GM23248 (cell line): ENCODE measurements at places on chromosomes 6 and 20.
A peak's percentile ranks its signal among the peaks of the same experiment; 100 is the strongest.

DNA sequence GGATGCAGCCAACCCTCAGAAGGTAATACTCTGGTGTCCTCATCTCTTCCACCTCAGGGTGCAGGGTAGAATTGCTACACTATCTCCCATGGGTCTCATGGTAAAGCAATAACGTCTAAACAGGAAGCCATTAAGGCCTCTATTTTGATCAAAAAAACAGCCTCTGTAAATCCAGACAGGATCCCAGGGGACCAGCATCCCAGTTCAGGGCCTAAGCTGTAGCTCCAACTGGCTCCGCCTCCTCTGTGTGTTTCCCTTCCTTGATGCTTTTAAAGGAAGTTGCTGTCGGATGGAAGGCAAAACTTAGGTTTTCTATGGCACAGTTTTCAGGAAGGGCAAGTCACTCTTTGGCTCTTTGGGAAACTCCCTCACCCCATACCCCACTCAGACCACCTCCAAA is 222.0 kb downstream of the MAFB start:
- no peak for DNase-seq

GRCh38 chr6:42401613-42401951 is 50.1 kb downstream of the TRERF1 start:
- DNase-seq = no peak

- DNase-seq = peak; percentile 60
Observed at GRCh38 chr6:122730775-122731386, 48.6 kb upstream of the FABP7 start.

GRCh38 chr6:160263196-160263939 is 4.7 kb upstream of the SLC22A2 start:
- DNase-seq = no peak

DNA sequence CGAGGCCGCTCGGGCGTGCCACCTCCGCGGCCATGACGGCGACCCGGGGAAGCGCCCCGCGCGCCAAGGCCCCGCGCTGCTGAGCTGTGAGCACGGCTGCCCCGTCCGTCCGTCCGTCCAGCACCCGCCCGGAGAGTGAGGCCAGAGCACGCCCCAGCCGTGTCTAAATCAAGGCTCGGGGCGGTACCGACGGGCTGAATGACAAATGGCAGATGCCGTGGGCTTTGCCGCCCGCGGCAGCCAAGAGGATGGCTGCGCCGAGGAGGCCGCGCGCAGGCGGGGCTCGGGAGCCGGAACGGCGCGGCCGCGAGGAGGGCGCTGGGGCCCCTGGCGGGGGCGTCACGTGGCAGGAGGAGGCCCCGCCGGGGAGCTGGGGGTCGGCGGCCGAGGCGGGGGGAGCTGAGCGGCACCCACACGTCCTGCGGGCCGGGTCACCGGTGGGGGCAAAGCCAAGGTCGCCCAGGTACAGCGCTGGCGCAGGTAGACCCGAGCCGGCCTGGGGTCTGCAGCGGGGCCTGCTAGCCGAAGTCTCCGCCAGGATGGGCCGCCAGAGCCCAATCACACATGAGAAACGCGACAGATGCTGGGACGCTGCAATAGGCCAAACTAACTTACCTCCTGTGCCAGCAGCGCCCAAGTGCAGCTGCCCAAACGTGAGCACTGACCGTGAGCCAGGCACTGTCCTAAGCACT is at the start of gene PLAGL1:
Gene PLAGL1, minus strand, starts transcription at position 140 of the 692 bp plus-strand sequence. CDS start 60,123 bp downstream, outside the sequence.
- peak; percentile 82 for DNase-seq

DNA sequence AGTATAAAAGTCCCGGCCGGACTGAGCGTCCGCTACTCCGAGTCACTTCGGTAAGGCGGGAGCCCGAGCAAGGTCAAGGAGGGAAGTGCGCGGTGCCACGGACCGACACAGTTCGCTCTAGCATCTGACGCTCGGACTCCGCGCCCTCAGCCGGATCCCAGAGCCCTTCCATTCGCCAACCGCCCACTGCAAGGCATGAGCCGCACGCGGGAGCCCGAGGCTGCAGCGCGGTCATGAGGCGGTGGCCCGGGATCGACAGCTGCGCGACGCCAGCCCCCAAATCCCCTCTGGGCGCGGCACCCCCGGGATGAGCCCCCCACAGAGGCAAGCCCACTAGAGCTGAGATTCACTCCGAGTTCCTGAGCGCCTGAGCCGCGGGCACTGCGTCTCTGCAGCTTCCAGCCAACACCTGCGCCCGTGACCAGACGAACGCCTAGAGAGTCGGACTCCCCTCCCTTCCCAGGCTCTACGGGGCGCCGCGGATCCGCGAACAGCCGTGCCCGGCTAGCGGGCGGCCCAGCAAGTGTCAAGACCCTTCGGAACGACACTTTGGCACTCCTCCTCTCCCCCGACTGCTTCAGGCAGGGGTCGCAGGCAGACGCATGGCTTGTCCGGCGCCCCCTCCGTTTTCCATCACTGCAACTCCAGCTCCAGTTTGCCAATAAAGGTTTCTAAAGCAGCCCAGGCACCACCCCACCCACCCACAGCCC is 725 bp upstream of the ISM1 start:
- peak; percentile 54 for DNase-seq

DNA sequence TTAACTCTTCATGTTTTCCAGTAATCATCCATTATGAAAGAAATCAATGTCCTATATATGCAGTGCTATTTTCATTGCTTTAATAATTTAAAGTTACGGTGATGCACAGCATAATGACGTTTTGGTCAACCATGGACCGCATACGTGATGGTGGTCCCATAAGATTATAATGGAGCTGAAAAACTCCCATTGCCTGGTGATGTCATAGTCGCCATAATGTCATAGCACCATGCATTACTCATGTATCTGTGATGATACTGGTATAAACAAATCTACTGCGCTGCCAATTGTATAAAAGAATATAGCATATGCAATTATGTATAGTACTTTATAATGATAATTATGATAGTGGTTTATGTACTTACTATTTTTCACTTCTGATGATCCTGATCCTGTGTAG is 42.3 kb upstream of the ALDH8A1 start:
- DNase-seq = no peak

GRCh38 chr6:87066449-87067333 is 28.2 kb downstream of the CGA start:
- DNase-seq = peak; percentile 78

GRCh38 chr20:33667676-33668465 is 1.1 kb downstream of the ACTL10 start:
- DNase-seq = peak; percentile 85

DNA sequence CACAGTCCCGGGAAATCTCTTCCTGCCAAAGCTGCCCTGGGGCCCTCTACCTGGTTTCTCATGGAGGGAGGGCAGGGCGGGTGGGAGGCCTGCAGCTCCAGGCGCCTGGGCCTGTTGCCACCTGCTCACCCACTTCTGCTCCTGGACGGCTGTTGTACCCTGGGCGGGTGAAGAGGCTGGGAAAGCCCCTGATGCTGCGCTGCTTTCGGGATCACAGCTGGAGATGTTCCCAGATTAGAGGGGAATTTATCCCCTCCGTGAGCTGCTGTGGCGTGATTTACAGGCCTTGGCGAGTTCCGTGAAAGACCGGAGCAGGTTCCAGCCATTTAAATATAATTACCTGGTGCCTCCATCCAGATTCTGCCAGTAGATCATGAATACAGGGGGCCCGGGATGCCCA is 12.3 kb upstream of the VSTM2L start:
- no peak for DNase-seq

- DNase-seq = no peak
Observed at GRCh38 chr6:129393654-129394053, 316.3 kb downstream of the ARHGAP18 start.

GRCh38 chr6:21478883-21479539 is 114.5 kb upstream of the SOX4 start:
- peak; percentile 29 for DNase-seq

DNA sequence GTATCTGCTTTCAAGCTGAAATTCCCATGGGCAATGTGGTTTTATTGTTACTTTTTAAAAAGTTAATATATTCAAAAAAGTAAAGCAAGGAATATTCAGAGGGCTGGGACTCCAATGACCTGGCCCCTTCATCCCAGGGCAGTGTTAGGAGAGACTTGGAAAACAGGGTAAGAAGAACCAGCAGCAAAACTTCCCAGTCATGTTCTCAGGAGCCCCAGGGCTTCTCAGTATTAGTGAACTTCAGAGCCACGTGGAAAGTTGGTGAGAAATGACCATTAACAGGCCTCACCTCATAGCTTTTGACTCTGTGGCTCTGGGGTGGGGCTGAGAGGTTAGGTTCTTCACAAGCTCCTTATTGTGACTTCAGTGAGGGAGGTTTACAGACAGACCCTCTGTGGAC is 230.4 kb upstream of the KCNG1 start:
- no peak for DNase-seq

GRCh38 chr6:127459231-127459641 is at the start of gene KIAA0408:
Gene KIAA0408 (minus strand): TSS chr6:127459389. CDS start chr6:127453981, 5,408 bp downstream.
- DNase-seq = peak; percentile 67

- DNase-seq = peak; percentile 16
Observed at GRCh38 chr6:126312013-126312665, 27.8 kb upstream of the CENPW start.

GRCh38 chr20:57761413-57761734 is 51.6 kb upstream of the PMEPA1 start:
- no peak for DNase-seq

DNA sequence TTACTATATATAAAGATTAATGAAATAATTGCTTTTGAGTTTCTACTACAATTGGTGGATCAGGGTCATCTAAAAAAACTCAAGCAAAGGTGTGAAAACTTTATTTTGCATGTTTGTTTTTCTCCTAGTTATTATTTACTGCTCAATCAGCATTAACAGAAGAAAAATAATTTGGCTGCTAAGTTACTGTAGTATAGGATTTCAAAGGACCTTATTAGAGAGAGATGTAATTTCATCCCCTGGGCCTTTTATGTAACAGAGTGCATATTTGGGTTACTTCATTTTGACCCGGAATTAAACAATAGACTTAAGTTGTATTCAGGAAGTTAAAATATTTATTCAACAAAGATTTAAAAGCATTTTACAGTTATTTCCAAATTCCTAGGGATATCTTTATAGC is 49.8 kb downstream of the EYA4 start:
- no peak for DNase-seq

GRCh38 chr20:48708630-48709029 is 119.2 kb downstream of the PREX1 start:
- no peak for DNase-seq

DNA sequence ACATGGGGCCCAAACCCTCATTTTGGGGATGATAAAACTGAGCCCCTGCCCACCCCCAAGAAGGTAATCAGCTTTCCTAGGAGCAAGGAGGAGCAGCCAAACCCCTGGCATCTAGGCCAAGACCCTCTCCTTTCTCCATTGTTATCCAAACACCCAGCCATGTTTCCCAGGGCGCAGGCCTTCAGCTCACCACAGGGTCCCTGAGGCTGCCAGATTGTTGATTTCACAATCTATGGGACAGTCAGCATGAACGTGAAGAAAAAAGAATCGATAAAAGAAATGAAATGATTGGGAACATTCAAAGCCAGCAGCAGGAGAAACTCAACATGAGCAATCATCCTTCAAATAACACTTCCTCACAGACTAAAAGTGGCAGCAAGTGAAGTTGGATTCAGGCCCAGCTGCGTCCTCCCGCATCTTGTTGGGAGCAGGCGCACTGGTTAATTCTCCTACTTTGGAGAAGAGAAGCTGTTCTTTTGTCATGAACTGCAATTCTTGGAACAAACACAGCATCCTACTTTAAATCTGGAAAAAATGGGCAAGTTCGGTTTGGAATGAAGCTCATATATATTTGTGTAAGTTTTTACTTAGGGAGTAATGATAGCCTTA is 241.8 kb upstream of the PRDM1 start:
- peak; percentile 33 for DNase-seq

DNA sequence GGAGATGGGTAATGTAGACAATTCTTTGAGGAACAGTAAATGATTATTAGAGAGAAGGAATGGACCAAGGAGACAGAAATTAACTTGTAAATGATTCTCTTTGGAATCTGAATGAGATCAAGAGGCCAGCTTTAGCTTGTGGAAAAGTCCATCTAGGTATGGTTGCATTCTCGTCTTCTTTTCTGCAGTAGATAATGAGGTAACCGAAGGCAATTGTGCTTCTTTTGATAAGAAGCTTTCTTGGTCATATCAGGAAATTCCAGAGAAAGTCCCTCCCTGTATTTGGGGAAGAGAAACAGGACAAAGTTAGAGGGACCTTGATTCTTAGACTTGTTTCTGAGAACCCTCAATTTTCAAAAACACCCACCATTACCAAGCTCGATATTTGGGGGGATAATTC is 109.1 kb upstream of the PRSS16 start:
- DNase-seq = no peak

DNA sequence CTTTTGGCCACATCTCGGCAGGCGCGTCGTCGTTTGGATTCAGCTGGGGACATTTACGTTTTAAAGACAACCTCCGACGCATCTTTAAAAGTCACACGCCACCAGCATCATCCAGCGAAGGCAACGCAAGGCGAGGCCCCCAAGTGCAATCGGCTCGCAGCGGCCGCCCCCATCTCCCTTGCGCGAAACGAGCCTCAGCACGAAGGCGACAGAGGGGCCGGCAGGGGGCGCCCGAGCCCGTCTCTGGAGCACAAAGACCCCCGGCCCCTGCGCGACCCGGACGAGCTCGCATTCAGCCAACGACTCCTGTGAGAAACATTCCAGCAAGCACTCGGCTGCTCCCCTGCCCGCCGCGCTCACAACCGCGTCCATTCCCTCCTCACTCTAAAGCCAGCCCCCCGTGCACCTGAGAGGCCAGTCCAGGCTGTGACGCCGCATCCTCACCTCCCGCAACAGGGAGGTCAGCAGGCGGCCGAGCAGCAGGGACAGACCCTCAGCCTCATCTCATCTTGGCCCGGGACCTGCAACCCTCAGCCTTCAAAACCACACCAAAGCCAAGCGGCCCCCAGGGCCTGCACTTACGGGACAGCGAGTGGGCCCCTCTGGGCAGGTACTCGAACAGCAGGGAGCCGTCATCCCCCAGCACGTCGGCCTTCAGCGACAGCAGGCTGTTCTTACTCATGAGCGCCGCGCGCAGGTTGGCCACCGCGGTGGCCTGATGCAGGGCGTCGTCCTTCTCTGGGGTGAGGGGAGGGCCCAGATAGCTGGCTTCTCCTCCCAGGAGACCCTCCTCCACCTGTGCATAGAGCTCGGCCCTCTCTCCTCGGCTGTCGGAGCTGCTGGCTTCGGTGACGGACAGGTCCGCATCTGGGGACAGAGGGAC is 35.8 kb downstream of the SLC2A4RG start:
- DNase-seq = peak; percentile 62

DNA sequence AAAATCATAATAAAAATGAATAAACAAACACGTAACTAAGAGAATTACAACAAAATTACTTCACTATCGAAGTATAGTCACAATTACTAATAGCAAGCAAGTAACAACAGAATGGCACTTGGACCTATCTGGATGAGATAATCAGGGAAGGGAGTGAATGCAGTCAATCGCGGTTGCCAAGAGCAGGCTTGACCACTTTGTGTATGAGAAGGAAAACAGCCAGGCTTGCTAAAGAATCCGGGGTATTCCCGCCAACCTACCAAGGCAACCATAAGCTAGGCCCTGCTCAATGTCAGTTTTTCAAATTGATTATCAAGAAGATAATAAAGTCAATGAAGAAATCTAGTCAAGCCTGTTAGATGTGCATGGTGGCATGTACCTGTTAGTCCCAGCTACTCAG is 39.7 kb downstream of the PXDC1 start:
- no peak for DNase-seq

GRCh38 chr6:168153553-168153952 is 74.5 kb upstream of the FRMD1 start:
- DNase-seq = no peak
